ENCODE measurements at places on chromosomes 13 and 19.

- no peak for DNase-seq
These were observed 154.7 kb upstream of the SGCG start for GRCh38 chr13:23025864-23026608.

DNA sequence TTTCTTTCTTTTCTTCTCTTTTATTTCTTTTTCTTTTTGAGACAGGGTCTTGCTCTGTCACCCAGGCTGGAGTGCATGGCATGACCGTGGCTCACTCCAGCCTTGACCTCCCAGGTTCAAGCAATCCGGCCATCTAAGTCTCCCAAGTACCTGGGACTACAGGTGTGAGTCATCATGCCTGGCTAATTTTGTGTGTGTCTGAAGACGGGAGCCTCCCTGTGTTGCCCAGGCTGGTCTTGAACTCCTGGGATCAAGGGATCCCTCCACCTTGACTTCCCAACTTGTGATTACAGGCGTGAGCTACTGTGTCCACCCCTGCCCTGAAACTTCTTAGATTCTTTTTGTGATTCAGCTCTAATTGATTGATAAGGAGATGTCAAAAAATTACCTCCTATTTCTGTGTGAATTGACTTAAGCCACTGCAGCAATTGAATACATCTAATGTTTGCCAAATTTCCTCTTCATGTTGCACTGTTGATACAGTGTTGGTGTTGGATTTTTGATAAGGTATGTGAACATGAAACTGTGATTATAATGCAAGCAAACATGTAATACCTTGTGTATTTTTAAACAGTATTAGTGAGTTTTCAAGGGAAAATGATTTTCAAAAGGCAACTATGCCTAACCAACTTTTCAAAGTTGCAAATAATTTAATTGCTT lies 22.6 kb downstream of the KLF5 start:
- DNase-seq, result no peak

- DNase-seq, result no peak
These were observed 645 bp downstream of the PALM start for GRCh38 chr19:709196-709964.

- DNase-seq, result no peak
These were observed 15.6 kb upstream of the RNASEH2B start for GRCh38 chr13:50894012-50894411.

- DNase-seq, result no peak
These were observed 410.1 kb upstream of the HTR2A start for GRCh38 chr13:47306991-47307390.

DNA sequence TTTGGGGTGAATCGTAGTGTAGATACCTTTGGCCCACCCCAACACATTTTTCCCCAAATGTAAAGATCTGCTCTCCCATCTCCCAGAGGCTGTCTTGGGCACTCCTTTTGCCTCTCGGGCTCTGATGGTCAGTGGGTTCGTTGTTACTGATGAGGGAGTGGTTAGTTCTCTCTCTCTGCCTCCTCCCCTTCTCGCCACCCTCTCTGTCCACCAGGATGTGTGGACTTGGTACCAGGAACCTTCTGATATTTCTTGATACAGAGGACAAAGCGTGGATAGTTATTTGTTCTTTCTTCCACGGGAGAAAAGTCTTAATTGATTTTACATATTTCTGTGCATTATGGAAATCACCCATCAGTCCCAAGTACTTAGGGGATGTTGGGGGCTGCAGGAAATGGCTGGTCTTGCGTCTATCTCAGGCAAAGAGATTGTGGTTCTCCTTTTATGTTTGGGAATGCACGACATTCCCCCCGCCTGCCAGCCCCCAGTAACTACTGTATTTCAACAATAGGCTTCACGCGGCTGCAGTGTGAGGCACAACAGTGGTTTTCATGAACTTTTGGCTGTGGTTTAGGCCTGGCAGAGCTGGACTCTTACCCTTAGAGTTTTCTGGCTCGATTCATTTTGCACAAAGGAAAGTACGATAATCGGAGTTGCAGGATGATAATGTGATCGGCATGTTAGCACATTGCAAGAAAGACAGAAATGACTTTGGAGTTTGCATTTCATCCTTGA lies 79.0 kb upstream of the ZNF536 start:
- no peak for DNase-seq

DNA sequence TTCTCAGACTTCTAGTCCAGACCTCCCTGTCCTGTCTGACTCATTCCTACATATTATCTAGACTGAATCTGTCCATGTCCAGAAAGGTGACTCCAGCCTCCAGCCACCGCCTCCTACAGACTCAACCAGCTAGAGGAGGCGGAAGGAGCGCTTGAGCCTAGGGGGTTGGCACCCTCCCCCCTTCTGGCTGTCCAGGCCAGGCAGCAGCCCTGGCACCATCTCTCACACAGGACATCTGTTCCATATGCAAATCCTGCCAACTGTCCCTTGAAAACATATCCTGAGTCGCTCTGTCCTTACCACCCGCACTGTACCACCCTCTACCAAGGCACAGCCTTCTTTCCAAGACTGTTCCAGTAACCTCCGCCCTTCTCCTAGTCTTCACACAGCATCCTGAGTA lies 150.7 kb upstream of the WASF3 start:
- DNase-seq, result no peak

DNA sequence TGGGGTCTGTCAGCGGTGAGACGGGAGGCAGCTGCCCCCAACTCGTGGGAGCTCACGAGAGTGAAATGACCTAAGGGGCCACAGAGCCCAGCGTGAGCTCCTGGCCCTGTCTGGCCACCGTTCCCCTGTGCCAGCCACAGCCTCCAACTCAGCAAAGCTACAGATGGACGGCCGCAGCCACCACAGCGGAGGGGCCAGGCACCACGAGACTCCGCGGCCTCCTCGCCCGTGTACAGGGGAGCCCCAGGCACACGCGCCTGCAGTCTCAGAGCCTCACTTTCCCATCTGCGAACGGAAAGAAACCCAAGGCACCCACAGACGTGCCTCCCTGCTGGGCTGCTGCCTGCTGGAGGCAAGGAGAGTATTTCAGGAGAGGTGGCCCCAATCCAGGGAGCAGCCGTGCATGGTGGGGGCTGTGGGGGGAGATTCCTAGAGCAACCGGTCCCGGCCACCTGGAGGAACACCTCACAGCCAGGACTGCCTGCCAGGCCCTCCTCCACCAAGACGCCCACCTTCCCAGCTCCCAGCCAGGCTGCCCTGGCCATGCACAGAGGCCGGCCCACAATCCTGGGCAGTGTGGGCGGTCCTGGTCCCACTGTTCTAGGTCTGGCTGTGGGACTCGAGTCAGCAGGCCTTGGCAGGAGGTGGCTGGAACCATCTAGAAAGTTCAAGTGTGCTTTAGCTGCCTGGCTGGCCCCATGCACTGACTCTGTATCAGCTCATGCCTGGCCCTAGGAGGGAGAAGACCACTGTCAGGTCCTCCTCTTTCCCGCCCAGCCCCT lies 1.9 kb downstream of the MKNK2 start:
- DNase-seq, result no peak

GRCh38 chr13:36910545-36910944 lies 9.5 kb downstream of the SMAD9 start:
- DNase-seq, result no peak

DNA sequence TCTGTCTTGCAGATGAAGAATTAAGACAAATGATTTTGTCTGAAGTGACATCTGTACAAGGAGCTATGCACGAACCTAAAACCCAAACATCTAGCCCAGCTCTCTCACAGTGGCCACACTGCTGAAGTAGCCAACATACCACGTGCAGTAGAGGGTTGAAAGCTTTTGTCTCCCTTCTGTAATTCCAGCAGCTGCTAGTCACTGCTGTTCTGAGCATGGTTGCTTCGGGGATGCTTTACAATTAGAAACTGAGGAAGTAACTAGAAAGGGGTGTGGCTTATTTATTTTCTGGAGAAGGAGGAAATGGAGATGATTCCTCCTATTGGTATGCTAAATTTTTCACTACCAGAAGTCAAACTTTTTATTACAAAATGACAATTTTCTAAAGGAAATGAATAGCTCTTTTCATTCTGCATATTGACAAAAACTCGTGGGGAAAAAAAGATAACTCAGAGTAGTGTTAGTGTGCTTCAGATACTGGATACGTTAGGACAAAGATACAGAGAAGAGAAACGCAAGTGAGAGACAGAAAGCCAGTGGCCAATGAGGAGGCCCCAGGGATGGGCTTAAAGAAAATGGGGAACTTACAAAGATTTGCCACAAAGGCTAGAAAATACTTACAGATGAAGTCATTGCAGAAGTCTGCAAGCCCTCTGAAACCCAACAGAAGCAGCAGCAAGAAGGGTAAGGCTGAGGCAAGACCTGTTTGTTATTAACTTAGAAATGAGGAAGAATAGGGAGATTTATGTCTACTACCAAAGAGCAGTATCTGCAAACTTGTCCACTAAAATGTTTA lies 192.7 kb upstream of the MIR17HG start:
- DNase-seq, result no peak

DNA sequence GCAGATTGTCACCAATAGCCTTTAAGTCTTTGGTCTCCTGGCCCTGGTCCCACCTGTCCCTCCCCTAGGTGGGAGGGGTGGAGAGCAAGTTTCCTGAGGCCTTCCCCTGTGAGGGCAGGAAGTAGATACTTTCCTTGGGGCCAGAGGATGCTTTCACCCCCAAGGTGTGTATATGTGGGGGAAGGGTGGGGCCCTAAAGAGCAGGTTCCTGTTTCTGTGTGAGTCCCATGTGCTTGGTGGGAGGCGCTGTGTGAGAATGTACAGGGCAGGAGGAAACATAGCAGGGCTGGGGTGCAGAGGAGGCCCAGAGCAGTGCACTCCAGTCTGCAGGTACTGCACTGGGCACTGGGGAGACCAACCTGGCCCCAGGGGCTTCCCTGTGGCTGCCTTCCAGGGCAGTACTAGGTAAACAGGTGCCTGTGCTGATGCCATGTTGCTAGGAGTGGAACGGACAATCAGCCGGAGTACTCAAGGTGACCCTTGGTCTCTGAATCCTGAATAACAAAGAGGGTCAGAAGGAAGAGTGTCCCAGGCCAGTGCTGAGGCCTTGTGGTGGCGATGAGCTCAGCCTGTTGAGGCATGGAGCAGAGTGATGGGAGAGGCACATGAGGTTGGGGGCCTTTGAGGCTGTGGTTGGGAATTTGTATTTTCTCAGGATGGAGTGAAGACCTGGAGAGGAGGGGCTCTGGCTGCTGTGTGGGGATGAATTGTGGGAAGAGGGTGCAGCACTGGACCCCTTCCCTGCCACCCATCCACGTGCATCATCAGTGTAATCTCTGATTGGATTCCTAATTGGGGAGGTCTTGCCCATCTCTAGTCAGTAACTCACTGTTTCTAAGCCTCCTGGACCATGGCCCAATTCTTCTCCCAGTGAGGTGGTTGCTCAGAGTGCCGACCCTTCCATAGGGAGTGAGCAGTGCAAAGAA lies 5.1 kb downstream of the EGLN2 start:
- peak; percentile 57 for DNase-seq

Measured in activated T-helper 1 cell treated with Interleukin-2 at 50 U/mL for 16 hours (primary cell).